ENCODE measurements at places on chromosomes 4 and X.
A peak's percentile ranks its signal among the peaks of the same experiment; 100 is the strongest.

- no peak for DNase-seq
These were observed 34.5 kb upstream of the TLR2 start for GRCh38 chr4:153649572-153649991.

DNA sequence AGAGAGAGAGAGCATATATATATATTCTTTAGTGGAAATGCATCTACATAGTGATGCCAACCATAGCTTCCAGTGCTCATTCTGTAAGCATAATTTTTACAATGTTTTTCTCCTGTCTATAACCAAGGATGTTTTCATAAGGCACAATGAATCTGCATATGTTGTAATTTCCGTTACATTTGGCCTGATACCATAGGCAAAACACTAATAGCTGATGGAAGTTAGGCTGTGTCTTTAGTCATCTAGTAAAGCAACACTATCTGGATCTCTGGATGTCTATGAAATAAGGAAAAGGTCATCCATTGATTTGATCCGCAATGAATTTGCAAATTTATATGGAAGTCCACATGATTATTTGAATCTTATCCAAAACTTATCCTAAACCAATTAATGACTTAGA, 8.1 kb downstream of the PCDH7 start:
- no peak for DNase-seq

- no peak for DNase-seq
These were observed 30.6 kb upstream of the SCML1 start for GRCh38 chrX:17706676-17707075.

DNA sequence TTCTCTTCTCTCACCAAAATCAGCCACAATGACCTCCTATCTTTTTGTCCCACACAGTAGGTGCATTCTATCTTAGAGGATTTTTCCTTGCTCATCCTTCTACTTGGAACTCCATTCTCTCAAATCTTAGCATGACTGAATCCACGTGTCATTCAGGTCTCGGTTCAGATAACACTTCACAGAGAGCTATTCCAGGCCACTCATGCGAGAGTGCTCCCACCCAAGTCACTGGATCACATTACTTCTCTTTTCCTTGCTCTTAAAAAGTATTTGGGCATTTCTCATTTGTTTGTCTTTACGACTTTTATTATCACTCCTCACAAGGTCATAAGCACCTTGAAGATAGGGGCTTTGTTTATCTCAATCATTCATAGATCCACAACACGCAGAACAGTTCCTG, 647.5 kb upstream of the TENM3 start:
- DNase-seq = no peak

- no peak for DNase-seq
These were observed 57.7 kb downstream of the SAT1 start for GRCh38 chrX:23840674-23841073.

DNA sequence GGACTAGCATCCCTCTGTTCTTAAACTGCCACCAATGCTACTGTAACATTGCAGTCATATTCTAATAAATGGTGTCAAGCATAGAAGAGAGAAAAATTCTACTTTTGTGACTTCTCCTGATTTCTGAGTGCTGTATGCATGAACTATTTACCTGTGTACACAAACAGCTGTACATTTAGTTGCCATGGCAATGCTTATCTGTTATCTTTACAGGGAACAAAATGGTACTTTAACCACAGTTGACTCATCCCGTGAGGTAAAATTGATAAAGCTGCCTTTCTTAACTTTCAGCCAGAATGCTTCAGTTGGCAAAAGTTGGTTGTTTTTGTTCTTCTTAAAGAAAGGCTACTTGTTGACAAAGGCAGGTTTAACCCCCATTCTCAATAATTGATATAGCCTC, 587.5 kb upstream of the MAGEB2 start:
- no peak for DNase-seq

DNA sequence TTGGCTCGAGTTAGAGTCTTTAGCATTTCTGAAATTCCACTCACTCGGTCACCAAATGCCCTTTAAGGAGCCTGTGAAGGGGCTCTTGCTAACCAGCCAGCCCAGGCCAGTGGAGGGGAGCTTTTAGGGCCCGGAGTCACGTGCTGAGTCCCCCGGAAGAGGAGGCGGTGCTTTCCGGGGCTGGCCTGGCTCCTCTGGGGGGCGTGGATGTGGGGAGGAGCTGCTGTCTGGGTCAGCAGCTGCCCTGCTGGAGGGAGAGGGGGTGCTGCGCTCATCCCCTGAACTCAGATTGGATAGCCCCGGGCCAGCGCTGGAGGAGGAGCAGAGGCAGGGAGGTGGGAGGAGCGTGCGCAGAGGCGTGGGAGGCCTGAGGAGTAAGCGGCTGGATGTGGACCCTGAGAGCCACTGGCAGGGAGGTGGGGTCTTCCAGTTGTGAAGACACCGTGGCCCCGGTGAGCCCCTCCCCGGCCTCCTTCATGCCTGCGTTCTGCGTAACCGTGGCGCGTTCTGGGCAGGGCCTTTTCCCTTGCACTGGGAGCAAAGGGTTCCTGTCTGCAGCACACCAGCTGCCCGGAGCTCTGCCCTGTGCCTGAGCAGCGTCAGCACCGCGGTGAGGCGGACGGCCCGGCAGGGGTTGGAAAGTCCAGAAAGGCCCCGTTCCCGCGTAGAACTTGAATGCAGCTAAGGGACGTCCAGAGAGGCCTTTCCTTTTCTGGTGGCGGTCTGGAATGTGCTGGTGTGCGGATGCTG, 19.7 kb downstream of the MAEA start:
- DNase-seq = peak; percentile 77

GRCh38 chr4:111649308-111649707, 495.9 kb upstream of the FAM241A start:
- DNase-seq = no peak

GRCh38 chr4:103415801-103416200, 217.7 kb upstream of the CENPE start:
- no peak for DNase-seq

DNA sequence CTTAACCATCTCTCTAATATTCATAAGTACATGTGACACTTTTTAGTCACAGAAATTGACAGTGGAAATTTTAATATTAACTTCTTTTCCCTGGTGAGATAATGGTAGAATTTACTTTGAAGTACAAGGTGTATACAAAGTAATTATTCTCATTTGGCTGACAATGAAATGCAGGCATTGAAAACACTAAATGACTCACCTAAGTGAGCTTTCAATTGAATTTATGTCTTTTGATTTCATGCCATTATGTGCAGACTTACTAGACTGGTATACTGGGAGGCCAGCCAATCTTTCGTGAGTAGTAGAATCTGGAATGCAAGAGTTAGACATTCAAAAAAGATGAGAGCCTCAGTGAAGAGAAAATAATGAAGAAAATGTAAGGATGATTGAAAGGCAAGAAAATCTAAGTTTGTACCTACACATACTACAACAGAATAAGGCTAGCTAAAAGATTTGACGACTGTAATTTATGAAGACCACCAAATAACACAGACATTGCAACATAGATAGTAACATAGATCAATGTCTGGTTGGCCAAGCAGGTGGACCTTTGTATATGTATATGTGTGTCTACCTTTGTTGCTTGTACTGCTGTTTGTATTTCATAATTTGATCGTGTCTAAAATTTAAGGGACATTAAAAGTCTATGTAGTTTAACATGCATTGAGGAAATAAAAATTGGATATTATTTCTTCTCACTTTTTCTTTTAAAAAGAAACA, 459.7 kb downstream of the IL15 start:
- DNase-seq = no peak

DNA sequence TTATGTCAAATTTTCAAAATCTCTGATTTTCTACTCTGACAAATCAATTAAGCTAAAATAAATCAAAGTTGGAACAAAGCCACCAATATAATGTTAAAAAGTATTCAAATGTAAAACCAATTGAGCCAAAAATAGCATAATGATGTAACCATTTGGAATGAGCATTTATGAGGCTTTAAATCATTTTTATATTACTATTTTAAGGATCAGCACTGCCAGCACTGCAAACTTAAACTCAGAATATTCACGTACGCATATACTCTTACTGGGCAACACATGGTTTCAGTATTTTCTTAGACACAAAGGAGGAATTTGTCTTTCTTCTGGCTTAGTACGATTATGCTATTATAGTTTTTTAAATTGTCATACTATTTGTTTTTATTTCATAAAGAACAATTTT, 52.2 kb downstream of the AFAP1 start:
- DNase-seq = no peak

- no peak for DNase-seq
These were observed 9.6 kb downstream of the CC2D2A start for GRCh38 chr4:15479089-15479912.
